MCF 10A (cell line): ENCODE measurements at places on chromosomes 7 and 10. TPM values are rescaled to one million over a fixed set of nuclear protein-coding genes. Genes with fewer than 3 reads are reported as not detected.
A peak's percentile ranks its signal among the peaks of the same experiment; 100 is the strongest.

GRCh38 chr10:21196822-21197395 is 299.8 kb upstream of the NEBL start:
- H3K36me3 ChIP-seq = no peaks in the 10 kb centered on the region
- DNase-seq = no peak
- H3K4me1 ChIP-seq = peaks cover 23% of the 10 kb centered on the region
- no peaks in the 10 kb centered on the region for H3K27me3 ChIP-seq
- no peak overlapping the region for H3K4me3 ChIP-seq

GRCh38 chr7:77788327-77788902 is 9.8 kb downstream of the TMEM60 start:
- no peaks in the 10 kb centered on the region for H3K27me3 ChIP-seq
- H3K4me1 ChIP-seq = no peaks in the 10 kb centered on the region
- H3K36me3 ChIP-seq = peaks cover 17% of the 10 kb centered on the region
- H3K4me3 ChIP-seq = no peak overlapping the region
- no peak for DNase-seq
- no peak overlapping the region for H3K27ac ChIP-seq

DNA sequence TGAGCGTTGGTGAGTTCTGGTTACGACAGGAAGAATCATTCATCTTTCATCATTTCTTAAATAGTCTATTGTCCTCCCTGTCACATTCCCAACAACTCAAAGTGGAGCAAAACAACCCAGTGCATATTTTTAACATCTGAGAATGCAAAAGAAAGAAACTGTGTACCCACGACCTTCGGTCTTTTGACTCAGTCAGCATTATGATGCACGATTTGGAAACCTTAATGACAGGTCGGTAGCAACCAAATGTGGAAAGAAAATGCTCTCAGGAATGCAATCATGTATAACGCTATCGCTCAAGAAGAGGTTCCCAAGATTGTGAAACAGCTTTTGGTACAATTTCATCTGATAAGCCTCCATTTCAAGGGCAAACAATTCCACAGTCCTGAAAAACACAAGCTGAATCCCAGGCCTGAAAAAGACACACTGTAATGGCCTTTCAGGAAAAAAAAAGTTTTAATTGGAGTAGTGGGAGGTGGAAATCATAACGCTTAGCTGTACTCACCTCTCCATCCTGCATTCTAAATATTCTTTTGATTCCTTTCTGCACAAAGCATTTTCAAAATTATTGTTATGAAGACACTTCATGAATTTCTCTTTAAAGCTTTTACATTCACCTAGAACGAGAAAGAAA is 2.6 kb downstream of the COX19 start:
- DNase-seq = no peak
- H3K4me1 ChIP-seq = no peaks in the 10 kb centered on the region
- H3K27me3 ChIP-seq = no peaks in the 10 kb centered on the region
- H3K36me3 ChIP-seq = peaks cover 57% of the 10 kb centered on the region

DNA sequence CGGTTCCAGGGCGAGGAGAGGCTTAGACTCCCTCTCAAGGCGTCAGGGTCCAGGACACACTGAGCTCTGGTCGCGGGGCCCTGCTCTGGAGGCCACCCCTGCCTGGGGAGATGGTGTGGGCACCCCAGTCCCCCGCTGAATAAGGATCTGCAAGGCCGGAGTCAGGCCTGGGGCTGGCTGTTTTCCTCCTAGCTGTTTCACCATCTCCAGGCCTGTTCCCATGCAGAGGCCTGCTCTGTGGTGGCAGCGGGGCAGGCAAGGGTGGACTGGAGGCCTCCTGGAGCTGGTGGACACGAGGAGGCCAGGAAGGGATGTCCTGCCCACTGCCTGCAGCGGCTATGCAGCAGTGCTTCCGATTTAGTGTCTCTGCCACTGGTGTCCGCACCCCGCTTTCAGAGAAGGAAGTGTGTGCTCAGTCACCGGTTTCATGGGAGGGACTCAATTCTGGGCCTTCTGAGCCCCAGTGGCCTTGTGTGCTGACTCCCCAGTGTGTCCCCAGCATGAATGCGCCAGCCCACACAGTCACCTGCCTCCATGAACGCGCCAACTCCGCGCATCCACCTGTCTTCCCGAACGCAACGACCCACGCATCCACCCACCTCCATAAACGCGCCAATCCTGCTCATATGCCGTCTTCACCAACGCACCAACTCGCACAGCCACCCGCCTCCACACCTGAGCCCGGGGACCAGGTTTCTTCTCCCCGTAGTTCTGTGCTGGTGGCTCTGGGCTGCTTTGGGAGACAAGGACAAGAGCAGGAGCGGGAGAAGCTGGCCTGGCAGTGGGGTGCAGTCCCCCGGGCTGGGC is 14.5 kb upstream of the GPR146 start:
- DNase-seq = no peak
- H3K36me3 ChIP-seq = peaks cover 9% of the 10 kb centered on the region
- peaks cover 17% of the 10 kb centered on the region for H3K4me1 ChIP-seq
- H3K4me3 ChIP-seq = peak overlapping the region; percentile 19

Gene ZNF138
- 3.3 and 5.4 TPM in 2 replicates for total RNA-seq

Gene PAPSS2
- 1.0 and 1.4 TPM in 2 replicates for total RNA-seq

- no peaks in the 10 kb centered on the region for H3K36me3 ChIP-seq
- no peak overlapping the region for H3K27ac ChIP-seq
- no peak overlapping the region for H3K4me3 ChIP-seq
- no peak for DNase-seq
- H3K4me1 ChIP-seq = no peaks in the 10 kb centered on the region
These were observed 417.0 kb downstream of the CALN1 start for GRCh38 chr7:71995111-71995510.

GRCh38 chr7:142001163-142001874 is 5.6 kb downstream of the MGAM start:
- peaks cover 7% of the 10 kb centered on the region for H3K4me1 ChIP-seq
- no peaks in the 10 kb centered on the region for H3K27me3 ChIP-seq
- no peak overlapping the region for H3K27ac ChIP-seq
- peak; percentile 29 for DNase-seq

DNA sequence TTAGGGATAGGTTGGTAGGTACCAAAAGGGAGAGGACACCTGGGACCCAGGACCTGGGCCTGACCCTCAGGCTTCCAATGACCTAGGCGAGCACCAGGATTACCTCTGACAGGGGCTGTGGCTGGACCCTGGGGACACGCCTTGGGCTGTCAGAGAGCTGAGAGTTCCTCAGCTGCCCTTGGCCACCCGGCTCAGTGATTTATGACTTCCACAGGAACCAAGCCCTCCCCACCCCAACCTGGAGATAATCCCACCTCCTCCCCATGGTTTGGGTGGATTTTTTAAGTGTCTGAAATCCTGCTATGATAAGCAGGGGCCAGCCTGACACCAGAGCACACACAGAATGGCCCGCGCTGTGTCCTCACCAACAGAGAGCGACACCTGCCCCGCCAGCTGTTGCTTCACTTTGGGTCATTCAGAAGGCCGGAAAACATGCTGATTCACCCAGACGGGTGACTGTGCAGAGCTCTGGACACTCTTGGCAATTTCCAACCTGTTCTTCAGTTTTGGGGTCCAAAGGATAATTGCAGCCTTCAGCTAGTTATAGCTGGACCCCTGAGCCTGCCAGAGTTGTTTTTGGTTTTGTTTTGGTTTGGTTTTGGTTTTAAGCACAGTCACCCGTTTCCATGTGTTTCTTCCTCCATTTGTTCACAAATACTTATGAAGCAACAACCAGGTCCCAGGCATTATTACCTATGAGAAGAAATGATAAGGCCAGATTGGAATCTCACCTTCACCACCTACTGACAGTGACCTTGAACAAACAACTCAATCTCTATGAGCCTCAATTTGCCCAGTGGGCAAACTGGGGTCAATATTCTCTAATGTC is 78.2 kb downstream of the RAB11FIP2 start:
- H3K27me3 ChIP-seq = no peaks in the 10 kb centered on the region
- no peaks in the 10 kb centered on the region for H3K4me1 ChIP-seq
- no peak overlapping the region for H3K27ac ChIP-seq
- H3K36me3 ChIP-seq = no peaks in the 10 kb centered on the region
- H3K4me3 ChIP-seq = no peak overlapping the region

GRCh38 chr7:73707045-73707631 is 12.3 kb downstream of the STX1A start:
- H3K27me3 ChIP-seq = no peaks in the 10 kb centered on the region
- peak overlapping the region; percentile 33 for H3K4me3 ChIP-seq
- peak; percentile 84 for DNase-seq
- H3K4me1 ChIP-seq = peaks cover 20% of the 10 kb centered on the region
- no peak overlapping the region for H3K27ac ChIP-seq

GRCh38 chr10:131475803-131476202 is 164.3 kb upstream of the TCERG1L start:
- no peaks in the 10 kb centered on the region for H3K36me3 ChIP-seq
- H3K27ac ChIP-seq = no peak overlapping the region
- no peak overlapping the region for H3K4me3 ChIP-seq
- no peaks in the 10 kb centered on the region for H3K4me1 ChIP-seq
- no peak for DNase-seq

DNA sequence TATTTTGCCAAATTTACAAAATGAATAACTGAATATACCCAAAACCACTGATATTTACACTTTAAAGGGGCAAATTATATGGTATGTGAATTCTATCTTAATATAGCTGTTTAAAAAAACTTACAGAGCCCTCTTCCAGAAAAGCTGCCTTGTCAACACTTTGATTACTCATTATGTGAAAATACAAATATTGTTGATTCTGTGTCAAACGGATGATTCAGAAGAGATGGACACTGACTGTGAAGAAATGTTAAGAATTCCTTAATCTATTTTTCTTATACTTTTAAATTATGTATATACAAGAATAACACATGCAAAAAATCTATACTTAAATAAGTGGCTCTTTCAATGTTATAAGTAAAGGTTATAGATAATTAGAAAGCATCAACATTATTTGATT is 41.5 kb downstream of the SMURF1 start:
- no peak for DNase-seq
- H3K27me3 ChIP-seq = no peaks in the 10 kb centered on the region
- peak overlapping the region; percentile 95 for H3K27ac ChIP-seq
- H3K36me3 ChIP-seq = peaks cover 7% of the 10 kb centered on the region

Gene ADD3
- 11.2 and 14.5 TPM in 2 replicates for total RNA-seq

GRCh38 chr10:32332299-32332750 is 14.6 kb downstream of the EPC1 start:
- DNase-seq = no peak
- peaks cover 60% of the 10 kb centered on the region for H3K4me1 ChIP-seq
- peak overlapping the region; percentile 52 for H3K27ac ChIP-seq
- H3K4me3 ChIP-seq = no peak overlapping the region

- H3K27ac ChIP-seq = no peak overlapping the region
- no peak overlapping the region for H3K4me3 ChIP-seq
- no peaks in the 10 kb centered on the region for H3K27me3 ChIP-seq
- H3K36me3 ChIP-seq = no peaks in the 10 kb centered on the region
- DNase-seq = no peak
These were observed 34.5 kb downstream of the BAMBI start for GRCh38 chr10:28711776-28712175.

DNA sequence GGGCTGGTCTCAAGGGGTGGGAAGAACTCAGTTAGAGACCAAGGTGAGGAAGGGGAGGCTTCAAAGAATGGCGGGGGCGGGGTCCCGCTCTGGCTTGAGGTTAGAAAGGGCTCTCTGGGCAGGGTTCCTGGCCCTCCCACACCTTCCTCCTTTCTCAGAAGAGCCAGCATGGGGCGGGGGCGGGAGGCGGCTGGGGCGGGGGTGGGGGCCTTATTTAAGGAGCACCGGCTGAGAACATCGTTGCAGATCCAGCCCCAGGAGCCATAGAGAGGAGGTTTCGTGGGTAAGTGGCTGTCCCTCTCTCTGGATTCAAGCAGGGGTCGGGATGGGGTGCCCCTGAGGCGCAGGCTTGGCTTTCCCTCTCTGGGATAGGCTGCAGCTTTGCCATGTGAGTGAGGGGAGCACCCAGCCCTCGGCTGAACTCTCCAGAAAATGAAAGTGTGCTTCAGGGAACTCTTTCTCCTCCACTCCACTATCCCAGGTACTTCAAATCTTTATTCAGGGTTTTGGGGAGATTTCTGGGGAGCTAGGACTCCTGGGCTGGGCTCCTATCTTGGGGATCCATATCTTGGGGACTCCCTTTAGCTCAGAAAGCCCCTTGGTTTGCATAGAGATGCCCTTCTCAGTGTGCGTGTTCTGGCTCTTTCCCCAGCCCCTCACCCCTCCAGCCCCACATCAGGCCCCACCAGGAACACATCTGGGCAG is 3.3 kb upstream of the CUEDC2 start:
- H3K4me3 ChIP-seq = no peak overlapping the region
- H3K27ac ChIP-seq = no peak overlapping the region
- no peaks in the 10 kb centered on the region for H3K36me3 ChIP-seq

DNA sequence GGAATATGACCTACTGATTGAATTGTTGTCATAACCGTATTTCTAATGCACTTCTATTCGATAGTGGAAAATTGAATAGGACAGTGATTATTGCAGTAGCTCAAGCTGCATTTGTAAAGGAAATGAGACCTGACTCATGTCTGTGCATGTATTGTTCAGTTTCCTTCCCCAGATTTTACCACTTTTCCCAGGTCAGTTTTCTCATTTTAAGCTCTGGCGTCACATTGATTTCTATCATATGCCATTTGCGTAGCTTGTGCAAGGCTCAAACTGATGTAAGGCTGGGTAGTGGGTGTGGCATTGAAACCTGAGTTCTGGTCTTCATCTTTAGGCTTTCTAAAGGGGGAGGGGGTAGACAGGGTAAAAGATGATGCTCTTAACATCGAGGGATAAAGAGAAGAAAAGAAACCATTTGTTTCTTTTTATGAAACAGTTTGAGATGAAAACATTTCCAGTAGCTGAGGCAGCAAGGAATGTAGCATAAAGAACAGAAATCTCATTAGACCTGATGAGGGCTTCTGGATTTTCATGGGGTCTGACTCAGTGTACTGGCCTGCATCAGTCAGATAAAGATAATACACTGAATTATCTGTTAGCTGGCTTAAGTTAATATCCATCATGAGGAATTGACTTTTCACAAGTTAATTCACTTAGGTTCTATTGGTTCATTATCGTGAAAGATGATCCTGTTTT is 182.3 kb upstream of the CDCA7L start:
- no peak overlapping the region for H3K4me3 ChIP-seq
- no peaks in the 10 kb centered on the region for H3K4me1 ChIP-seq
- H3K27me3 ChIP-seq = no peaks in the 10 kb centered on the region
- H3K36me3 ChIP-seq = peaks cover 5% of the 10 kb centered on the region

GRCh38 chr7:66505531-66506451 is 122.9 kb upstream of the KCTD7 start:
- no peaks in the 10 kb centered on the region for H3K36me3 ChIP-seq
- H3K27ac ChIP-seq = no peak overlapping the region
- H3K4me3 ChIP-seq = no peak overlapping the region
- no peaks in the 10 kb centered on the region for H3K4me1 ChIP-seq
- DNase-seq = no peak
